Activated CD8-positive, alpha-beta memory T cell treated with anti-CD3 and anti-CD28 coated beads for 4 hours (primary cell): ENCODE measurements at places on chromosomes 6 and 20.

- DNase-seq, result peak; percentile 31
These were observed 13.4 kb upstream of the FOXC1 start for GRCh38 chr6:1596088-1596852.

- no peak for DNase-seq
These were observed 77.0 kb downstream of the YTHDF1 start for GRCh38 chr20:63138855-63139341.

DNA sequence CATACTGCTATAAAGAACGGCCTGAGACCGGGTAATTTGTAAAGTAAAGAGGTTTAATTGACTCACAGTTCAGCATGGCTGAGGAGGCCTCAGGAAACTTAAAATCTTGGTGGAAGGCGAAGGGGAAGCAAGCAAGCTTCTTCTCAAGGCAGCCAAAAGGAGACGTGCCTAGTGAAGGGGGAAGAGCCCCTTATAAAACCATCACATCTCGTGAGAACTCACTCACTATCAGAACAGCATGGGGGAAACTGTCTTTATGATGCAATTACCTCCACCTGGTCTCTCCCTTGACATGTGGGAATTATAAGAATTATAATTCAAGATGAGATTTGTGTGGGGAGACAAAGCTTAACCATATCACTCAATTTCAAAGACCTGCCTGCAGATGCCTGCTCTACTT lies 447.0 kb downstream of the EYS start:
- DNase-seq, result no peak

- no peak for DNase-seq
These were observed 79.6 kb downstream of the OLIG3 start for GRCh38 chr6:137414599-137414998.

DNA sequence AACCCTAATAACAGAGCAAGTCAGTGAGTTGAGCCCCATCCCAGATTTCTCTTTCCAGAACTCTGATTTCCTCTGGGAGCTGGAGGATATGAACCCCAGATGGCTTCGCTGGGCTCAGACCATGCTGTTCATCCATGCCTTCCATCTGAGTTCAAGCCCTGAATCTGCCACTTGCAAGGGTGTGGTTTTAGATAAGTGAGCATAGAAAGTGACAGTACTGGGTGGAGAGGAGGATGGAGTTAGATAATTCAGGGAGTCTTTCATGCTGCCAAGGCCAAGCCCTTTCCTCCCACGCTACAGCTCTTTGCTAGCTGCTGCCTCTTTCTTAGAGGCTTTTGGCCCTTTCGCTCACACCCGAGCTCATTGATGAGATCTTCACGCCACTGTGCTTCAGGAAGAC lies 57.2 kb upstream of the MAFB start:
- DNase-seq, result no peak

- DNase-seq, result no peak
These were observed 9.7 kb upstream of the NPEPL1 start for GRCh38 chr20:58682656-58683531.

GRCh38 chr20:9202420-9203080 lies 133.7 kb downstream of the PLCB4 start:
- no peak for DNase-seq

DNA sequence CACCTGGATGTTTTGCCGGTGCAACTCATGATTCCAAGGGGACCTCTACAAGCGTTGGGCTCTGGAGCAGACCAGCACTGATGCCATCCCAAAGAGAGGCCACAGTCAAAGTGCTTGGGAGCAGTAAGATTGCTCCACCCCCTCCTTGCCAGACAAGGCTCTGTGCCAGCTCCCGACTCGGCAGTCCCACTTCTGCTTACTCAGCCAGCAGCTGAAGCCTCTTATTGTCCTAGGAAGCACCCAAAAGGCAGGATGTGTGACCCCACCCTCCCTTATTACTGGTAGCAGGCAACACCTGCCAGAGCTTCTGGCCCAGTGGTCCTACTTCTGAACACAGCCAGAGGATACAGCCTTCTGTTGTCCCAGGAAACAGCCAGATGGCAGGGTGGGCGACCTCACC lies 614.2 kb downstream of the TENT5A start:
- DNase-seq, result no peak

- DNase-seq, result no peak
These were observed 7.5 kb upstream of the LINC00237 start for GRCh38 chr20:21113697-21114096.

- DNase-seq, result no peak
These were observed 144.2 kb downstream of the PACRG start for GRCh38 chr6:162871966-162872365.

DNA sequence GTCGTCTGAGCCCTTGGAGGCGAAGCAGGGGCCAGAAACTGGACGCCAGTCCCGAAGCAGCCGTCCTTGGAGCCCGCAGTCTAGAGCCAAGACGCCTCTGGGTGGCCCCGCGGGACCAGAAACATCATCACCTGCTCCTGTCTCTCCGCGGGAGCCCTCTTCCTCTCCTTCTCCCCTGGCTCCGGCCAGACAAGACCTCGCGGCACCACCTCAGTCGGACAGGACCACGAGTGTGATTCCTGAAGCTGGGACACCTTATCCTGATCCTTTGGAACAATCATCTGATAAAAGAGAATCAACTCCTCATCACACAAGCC lies 416 bp downstream of the RSPH4A start:
- DNase-seq, result no peak

GRCh38 chr20:20395903-20396568 lies 28.1 kb downstream of the INSM1 start:
- DNase-seq, result no peak

DNA sequence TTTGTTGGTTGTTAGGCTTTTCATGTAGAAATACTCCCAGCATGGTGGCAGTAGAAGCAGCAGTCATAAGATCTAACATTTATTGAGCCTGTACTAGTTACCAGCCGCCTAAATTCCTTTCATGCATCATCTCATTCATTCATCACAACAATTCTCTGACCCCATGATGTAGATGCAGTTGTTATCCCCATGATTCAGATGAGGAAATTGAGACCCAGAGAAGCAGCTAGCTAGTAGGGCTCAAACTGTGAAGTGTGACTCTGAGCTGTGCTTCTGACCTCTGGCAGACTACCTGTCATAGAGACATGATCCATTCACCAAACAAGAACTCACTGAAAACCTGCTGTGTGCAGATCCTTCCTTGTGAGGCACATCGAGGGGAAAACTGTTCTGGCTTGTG lies 16.9 kb downstream of the RREB1 start:
- DNase-seq, result no peak

- DNase-seq, result no peak
These were observed 117.8 kb upstream of the TRAF3IP2 start for GRCh38 chr6:111723412-111723970.

DNA sequence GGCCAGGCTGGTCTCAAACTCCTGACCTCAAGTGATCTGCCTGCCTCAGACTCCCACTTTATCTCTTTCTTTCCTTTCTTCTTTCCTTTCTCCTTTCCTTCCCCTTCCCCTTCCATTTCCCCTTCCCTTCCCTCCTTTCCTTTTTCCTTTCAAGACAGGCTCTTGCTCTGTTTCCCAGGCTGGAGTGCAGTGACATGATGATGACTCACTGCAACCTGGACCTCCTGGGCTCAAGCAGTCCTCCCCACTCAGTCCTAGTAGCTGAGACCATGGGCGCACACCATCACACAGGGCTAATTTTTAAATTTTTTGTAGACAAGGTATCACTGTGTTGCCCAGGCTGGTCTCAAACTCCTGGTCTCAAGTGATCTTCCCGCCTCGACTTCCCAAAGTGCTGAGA lies 377.6 kb upstream of the ZFP64 start:
- no peak for DNase-seq

DNA sequence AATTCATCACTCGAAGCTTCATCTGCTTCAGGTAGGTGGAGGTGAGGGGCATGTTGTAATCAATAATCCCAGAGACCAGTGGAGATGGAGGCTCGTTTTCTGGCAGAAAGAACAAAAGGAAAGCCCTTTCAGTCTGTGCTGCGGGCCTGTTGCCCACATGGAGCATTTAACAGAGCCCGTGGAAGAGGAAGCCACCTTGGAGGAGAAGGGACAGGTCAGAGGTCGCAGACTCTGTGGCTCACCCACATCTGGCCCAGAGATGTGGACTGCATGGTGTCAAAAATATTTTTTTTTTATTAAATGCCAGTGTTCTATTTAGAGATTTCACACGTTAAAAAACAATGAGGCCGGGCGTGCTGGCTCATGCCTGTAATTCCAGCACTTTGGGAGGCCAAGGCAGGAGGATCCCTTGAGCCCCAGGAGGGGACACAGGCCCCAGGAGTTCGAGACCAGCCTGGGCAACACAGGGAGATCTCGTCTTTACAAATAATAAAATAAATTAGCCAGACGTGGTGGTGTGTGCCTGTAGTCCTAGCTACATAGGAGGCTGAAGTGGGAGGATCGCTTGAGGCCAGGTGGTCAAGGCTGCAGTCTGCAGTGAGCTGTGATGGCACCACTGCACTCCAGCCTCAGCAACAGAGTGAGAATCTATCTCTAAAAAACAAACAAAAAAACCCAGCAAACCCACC lies 73.6 kb downstream of the NOL4L start:
- no peak for DNase-seq

DNA sequence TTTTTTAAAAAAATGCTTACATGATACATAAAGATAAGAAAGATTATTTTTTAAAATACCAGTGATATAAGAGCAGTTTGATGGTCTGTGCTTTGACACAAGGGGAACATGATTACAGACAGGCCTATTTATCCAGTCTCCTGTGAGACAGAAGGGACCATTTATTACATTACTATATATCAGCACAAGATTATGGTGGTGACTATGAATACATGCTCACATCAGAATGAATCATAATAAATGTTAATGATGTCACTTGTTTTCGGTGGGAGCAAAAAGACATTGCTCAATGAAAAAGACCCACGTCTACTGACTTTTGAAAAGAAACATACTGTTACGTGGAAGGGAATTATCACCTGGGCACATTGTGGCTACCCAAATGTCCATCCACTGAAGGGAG lies 455.1 kb downstream of the CDC5L start:
- no peak for DNase-seq

DNA sequence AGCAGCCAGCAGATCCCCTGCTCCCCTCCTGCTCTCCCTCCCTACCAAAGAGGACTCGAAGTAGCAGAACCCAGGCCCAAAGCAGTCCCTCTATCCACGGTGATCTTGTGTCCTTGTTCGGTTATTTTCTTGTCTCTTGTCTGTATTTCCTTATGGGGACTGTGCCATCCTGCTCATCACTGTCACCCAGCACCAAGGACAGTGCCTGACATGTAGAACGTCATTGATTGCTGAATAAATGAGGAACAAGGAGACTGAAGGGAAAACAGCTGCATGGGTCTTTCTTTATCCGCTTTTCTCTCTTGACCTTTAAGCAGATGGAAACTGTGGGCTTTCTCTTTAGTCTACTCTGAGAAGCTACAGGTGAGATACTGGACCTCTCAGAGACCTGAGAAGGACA lies 29.4 kb upstream of the ZNF831 start:
- no peak for DNase-seq
